ENCODE measurements at places on chromosomes 4 and X.
A peak's percentile ranks its signal among the peaks of the same experiment; 100 is the strongest.

- no peak for DNase-seq
Measured at GRCh38 chr4:98285676-98286075, 24.5 kb downstream of the RAP1GDS1 start.

DNA sequence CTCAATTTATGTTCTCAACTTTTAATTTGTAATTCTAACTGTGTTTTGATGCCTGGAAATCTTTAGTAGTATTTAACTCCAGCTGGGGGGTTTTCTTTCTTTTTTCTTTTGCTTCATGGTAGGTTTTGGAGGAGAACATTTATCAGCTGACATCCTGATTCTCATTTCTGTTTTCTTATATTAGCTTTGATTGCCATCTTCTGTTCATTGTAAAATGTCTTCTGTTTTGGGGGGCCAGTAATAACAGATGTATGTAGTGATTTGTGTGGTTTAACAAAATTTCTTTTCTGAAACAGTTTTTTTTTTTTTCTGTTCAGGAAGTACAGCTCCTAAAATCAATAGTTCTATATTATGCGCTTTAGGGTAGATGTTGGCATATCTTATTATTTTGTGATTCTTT is 182.2 kb downstream of the GABRB1 start:
- no peak for DNase-seq

GRCh38 chr4:10198365-10198764 is 81.8 kb upstream of the WDR1 start:
- DNase-seq = no peak

- DNase-seq = no peak
Measured at GRCh38 chr4:26238426-26238777, 82.4 kb upstream of the RBPJ start.

- DNase-seq = no peak
Measured at GRCh38 chr4:2823301-2823670, 20.4 kb upstream of the ADD1 start.

GRCh38 chrX:2692221-2693112 is 1.4 kb downstream of the CD99 start:
- DNase-seq = no peak

- no peak for DNase-seq
Measured at GRCh38 chr4:153014460-153014859, 78.3 kb downstream of the FHDC1 start.

- peak; percentile 2 for DNase-seq
Measured at GRCh38 chr4:171846232-171846631, 33.0 kb downstream of the GALNTL6 start.

DNA sequence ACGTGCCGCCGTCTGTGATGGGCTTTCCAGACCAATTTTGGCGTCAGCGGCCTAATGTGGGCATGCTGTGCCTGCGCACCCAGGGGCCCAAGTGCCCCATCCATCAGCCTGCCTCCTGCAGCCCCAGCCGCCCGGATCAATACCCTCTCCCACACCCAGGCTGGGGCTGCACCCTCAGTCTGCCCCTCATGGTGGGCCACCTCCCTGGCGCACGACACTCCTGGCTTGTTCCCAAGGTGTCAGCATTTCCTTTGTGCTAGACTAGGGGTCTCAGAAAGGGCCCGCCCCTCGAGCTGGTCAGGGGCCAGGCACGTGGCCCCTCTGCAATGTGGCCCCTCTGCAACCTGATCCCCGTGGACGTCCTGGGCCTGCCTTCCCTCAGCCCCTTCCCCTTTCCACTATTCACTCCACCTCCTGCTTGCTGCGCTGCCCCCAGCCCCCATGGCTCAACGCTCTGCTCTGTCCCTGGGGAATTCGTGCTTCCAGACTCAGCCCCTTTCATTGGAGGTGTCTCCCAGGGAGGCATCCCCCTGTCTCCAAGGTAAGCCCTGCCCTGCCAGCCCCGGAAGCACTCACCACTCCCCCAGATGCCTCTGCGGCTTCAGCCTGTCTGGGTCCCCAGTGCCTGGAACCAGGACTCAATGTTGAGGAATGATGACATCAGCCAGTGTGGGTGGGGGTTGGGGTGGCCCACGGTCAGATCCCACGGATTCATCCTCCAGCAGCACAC is 130.8 kb downstream of the HMX1 start:
- DNase-seq = no peak

DNA sequence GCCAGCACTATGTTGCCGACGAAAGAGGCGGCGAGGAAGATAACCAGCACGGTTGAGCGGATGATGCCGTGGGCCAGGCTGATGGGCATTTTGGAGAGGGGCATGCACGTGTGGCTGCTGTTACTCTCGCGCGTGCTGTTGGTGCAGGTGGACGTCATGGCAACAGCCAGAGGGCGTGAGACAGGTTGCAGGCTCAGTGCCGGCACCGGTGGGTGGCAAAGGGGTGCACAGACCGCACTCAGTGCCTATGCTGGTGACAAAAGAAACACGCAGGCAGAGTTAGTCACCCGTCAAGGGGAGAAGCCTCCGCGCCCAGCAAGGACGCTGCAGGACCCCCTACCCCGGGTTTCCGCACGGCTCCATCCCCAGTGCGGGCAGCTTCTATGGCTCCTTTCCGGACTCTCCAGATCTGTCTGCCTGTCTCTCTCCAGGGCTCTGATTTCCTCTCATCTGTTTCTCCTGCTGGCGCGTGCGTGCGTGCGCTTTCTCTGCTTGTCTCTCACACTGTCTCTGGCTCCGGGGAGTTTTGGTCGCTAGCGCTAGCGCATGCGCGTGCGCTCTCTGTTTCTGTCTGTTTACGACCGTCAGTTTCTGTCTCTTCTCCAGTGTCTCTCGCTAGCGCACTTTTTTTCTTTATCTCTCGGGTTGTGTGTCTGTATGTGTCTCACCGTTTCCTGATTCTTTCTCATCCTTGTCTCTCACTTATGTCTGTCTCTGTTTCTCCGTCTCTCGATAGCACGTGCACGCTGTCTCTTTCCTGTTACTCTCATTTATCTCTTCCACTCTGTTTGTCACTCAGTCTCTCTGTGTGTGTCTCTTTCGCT is 2.1 kb downstream of the GPR101 start:
- no peak for DNase-seq
